Stimulated activated CD4-positive, alpha-beta T cell treated with anti-CD3 and anti-CD28 coated beads, Interleukin-1b, Interleukin-23, amount 100 ng/mL, for 1 hour (primary cell): ENCODE measurements at places on chromosomes 16 and 17.

GRCh38 chr16:16887193-16887592 lies 508.3 kb downstream of the NPIPA7 start:
- no peak for DNase-seq

DNA sequence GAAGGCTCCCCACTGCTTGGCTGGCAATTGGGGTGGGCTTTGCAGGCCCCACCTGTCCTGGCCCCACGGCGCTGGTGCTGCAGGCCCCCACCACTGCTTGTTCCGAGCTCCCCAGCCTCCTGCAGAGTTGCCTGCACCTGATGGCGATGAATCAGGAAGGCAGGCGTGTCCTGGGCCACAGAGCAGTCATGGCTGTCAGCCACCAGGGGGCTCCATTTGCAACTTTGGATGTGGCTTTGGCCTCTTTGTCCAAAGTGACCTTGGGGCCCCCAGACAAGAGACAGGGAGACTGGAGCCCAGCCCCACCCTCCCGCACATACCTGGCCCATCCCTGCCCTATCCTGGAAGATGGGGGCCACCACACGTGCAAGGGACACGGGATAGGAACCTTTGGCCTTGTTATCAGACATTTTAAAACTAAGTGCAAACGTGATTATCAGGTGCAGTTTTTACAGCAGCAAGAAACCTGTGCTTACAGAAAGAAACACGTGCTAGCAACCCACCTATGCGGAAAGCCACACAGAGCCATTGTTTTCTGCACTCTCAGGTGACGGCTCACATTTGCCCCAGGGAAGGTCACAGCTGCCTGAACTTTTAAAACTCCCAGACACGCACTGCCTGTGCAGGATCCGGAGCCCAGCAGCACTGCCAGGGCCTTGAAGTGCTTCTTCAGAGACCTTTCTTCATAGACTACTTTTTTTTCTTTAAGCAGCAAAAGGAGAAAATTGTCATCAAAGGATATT lies at the start of gene DNASE1:
Gene DNASE1, plus strand, starts transcription at position 443 of the 743 bp plus-strand sequence. CDS start 683 bp downstream, outside the sequence.
- DNase-seq, result peak; percentile 20

DNA sequence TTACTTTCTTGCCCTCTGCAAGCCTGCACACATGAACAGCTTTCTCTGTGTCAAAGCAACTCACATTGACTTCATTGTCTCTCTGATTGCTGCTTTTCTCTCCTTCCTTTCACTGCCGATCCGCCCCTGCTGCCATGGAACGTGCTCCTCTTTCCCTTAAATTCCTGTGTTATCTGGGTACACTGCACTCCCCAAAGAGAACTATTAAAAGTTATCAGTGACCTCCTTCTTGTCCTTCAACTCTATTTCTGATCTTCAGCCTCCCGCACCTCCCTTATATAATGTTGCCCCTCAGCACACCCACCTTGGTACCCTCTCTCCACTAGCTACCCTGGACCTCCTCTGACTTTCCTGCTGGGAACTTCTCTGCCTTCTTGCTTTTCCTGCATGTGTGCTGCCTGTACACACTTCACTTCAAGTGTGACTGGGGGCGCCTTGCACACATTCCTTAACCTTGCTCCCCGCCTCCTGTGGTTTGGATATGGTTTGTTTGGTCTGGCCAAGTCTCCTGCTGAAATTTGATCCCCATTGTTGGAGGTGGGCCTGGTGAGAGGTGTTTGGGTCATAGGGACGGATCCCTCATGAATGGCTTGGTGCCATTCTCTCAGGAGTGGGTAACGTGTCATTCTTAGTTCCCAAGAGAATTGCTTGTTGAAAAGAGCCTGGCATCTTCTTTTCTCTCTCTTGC lies 26.7 kb upstream of the PMP22 start:
- no peak for DNase-seq

DNA sequence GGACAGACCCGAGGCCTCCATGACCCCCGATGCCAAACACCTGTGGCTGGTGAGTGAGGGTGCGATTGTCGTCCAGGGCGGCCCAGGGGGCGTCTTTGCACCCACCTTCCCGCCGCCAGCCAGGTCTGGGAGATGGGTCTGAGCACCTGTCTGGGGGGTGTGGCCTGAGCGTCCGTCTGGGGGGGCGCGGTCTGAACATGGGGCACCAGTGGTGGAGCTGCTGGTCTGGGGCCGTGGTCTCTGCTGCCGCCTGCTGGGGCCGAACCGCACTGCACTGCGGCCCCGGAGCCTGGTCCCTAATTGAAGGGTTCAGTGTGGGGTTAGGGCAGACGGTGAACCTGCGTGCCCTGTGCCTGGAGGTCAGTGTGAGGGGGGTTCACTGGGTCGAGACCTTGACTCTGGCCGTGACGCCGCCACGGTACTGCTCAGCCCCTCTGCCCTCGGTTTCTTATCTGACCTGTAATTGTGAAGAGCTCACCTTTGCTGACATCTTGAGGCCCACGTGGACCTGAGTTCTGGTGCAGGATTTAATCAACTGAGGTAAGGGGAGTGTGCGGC lies 12.6 kb upstream of the TCF25 start:
- DNase-seq, result peak; percentile 48

DNA sequence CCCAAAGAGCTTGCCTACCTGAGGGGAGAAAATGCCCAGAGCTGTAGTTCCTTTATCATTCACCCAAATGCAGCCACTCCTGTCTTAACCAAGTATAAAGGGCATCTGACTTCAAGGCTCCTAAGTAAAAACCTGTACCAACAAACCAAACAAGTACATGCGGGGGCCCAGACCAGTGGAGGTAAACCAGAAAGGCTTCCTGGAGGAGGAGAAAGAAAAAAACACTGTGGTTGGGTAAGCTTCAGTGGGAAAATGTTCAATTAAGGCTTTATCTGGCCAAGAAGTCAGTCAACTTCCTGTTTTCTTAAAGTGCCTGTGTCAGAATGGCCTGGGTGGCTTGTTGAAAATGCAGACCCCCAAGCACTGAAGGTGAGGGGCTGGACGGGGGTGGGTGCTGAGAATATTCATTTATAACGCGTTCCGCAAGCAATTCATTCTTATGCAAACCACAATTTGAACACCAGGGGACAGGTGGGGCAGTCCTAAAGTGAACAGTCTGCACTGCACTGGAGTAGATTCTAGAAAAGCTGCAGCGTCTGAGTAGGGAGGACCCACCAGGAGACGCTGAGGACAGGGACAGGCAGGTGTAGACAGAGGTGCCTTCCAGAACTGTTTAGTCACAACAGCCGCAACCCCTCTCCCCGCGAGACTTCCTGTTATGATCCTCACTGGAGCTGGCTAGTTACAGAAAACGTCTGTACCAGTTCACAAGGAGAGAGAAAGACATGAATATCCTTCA lies 467.1 kb downstream of the SOX9 start:
- no peak for DNase-seq

DNA sequence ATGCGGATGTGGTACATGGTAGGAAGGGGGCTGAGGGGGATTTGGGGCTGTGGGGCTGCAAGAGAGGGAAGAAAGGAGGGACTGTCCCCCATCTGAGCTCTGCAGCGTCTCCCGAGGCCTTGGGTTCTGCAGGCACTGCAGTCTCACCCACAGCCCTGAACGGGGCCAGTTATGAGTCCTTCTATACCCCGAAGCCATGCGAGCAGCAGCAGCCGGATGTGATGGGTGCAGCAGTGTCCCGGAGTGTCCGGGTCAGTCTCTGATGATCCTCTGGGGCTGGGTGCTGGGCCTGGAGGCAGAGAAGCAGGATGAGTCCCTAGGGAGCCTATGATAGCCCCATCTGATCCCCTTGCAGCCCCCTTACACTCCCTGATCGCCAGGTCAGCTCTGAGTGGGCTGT lies 41.5 kb downstream of the CPNE2 start:
- DNase-seq, result no peak

- no peak for DNase-seq
Measured at GRCh38 chr17:40859536-40859935, 7.5 kb downstream of the KRT12 start.

GRCh38 chr17:57071991-57072944 lies 12.8 kb upstream of the AKAP1 start:
- DNase-seq, result no peak

DNA sequence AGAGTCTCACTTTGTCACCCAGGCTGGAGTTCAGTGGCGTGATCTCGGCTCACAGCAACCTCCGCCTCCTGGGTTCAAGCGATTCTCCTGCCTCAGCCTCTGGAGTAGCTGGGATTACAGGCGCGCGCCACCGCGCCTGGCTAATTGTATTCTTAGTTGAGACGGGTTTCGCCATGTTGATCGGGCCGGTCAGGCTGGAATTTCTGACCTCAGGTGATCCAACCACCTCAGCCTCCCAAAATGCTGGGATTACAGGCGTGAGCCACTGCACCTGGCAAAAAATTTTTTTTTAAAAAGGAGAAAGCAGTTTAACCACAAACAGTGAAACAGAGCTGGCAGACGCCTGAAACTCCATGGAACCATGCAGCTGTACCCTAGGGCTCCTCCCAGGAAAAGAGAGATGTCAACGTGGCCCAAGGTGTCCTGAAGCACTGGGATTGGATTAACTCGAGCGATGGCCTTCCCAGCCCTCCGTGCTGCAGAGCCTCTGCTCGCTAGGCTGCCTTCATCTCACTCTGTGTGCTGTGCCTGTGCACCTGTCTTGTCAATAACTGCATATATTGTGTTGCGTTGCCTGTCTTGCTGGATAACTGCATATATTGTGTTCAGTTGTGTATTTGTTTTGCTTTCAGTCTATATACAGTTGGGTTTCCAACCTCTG lies 29.6 kb upstream of the FOXK2 start:
- no peak for DNase-seq

DNA sequence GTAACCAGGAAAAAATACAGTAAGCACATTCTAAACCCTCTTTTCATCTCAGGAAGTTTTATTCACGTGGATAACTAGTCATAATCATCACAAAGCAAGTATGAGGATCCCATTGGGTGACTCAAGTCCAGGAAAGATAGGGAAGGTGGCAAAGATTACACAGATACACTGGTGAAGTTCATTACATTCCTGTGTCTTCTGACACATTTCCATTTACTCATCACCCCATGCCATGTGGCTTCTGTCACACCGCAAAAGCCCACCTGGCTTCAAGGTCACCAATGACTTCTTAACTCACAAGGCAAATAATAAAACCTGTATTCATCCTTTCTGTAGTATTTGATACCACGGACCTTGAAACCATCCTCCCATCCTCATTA lies 17.0 kb downstream of the HS3ST3A1 start:
- no peak for DNase-seq

GRCh38 chr16:75732871-75733270 lies 6.6 kb upstream of the CPHXL start:
- no peak for DNase-seq

GRCh38 chr17:74561586-74561985 lies 5.7 kb downstream of the CD300H start:
- no peak for DNase-seq

DNA sequence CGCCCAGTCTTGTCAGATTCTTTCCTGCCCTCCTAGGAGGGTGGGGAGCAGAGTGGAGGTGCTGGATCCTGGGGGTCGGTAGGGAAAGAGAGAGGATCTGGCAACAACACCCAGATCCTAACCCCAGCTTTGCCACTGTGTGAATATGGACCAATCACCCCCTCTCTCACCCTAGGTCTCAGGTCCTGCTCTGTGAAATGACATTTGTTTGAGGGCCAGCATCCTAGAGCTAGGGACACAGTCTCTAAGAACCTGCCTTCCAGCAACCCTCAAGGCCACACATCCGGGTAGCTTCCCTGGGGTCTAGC lies 28.4 kb upstream of the MAP3K14 start:
- no peak for DNase-seq

DNA sequence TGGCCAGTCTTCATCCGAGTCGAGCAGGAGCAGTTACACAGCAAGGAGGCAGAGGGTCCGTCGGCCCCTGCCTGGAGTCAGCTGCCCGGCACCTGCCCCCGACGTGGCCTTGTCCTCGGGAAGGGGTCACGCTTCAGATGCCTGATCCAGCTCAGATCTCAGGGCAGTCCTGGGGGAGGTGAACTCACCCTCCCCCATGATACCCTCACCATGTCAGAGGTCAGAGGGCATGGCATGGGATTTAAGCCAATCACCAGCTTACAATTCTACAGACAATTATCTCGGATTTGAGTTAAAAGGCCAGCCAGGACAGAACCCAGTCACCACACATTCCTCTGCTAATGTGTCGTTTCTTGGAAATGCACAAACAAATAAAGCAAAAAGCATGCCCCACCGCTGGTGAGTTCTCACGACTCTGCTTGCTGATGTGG lies 211.3 kb downstream of the FOXL1 start:
- no peak for DNase-seq

- no peak for DNase-seq
Measured at GRCh38 chr16:2787406-2787805, at the start of gene PRSS33. TSS of gene PRSS33 (minus strand) at chr16:2787560. CDS start at chr16:2786547, 1,013 bp downstream.

DNA sequence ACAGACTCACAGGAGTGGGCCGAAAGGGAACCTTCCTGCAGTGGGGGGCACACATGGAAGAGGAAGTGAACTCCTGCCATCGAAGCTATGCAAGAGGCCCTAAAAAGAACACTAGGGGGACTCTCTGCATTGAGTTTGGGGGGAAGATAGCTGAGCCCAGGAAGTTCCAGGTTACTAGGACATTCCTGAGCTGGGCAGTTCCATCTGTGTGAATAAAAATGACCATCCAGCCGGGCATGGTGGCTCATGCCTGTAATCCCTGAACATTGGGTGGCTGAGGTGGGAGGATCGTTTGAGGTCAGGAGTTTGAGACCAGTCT lies 211.8 kb downstream of the ZNF423 start:
- DNase-seq, result no peak

- DNase-seq, result no peak
Measured at GRCh38 chr17:77210946-77211541, 70.3 kb downstream of the SEC14L1 start.

DNA sequence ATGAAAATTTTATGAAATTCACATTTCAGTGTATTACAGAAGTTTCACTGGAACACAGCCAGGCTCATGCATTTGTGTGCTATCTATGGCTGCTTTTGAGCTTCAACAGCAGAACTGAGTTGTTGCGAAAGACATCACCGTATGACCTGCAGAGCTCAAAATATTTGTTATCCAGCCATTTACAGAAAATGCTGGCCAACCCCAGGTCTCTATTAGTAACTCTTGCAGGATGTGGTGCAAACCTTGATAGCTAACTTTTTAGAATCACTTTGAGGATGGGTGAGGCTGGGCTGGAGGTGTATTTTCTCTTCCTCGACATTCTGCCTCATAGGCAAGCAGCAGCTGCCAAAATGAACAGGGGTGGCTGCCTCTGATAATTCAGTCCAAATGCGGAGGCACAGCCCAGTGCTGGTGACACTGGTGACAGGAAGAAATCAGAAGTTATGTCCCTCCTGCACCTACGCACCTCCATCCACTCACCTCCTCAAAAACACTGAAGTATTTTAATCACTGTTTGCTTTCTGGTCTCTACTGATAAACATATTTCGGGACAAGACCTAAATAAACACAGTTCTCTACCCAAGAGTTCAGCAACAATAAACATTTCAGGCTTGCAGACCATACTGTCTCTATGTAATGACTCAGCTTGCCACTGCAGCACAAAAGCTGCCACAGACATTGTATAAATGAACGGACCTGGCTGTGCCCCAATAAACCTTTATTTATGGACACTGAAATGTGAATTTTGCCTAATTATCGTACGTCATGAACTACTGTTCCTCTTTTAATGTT lies 28.5 kb downstream of the ARHGAP17 start:
- DNase-seq, result no peak
